Glutamatergic neuron (in vitro differentiated cells): ENCODE measurements at places on chromosomes 13 and 19. TPM values are rescaled to one million over a fixed set of nuclear protein-coding genes. Genes with fewer than 3 reads are reported as not detected.

DNA sequence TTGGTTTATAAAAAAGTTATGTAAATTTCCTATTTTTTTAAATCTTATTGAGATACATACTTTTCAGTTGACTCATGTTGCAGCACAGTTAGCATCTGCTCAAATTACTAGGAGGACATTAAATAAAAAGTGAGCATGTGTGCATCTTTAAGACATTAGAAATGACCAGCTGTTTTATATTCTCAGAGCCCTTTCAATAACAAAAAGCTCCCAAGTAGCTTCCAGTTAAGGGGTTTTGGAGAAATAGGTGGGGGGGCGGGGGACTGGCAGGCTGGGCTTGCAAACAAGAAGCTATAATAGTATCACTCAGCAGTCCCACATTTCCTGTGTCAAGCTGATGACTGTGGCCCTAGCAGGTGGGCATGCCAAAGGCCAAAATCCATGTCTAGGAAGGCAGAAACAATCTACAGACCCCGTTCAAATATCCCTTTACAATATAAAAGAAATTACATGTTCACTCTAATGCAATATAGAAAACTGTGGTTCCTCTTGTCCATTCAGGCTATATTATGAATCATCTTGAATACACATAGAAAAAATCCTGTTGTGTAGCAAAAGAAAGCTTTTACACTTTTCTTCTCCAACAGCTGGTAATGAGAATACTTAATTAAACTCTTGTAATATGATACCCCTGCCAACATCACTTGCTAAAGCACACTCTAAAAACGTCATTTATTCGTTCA lies 1713.2 kb upstream of the SLC10A2 start:
- H3K4me1 ChIP-seq, result peaks cover 14% of the 10 kb centered on the region
- peaks cover 4% of the 10 kb centered on the region for H3K36me3 ChIP-seq
- H3K4me3 ChIP-seq, result no peak overlapping the region
- H3K27ac ChIP-seq, result peak overlapping the region; percentile 66

GRCh38 chr13:95060014-95060519 lies 241.2 kb downstream of the ABCC4 start:
- H3K36me3 ChIP-seq, result no peaks in the 10 kb centered on the region
- H3K4me3 ChIP-seq, result no peak overlapping the region
- H3K27ac ChIP-seq, result no peak overlapping the region
- no peaks in the 10 kb centered on the region for H3K27me3 ChIP-seq
- no peaks in the 10 kb centered on the region for H3K4me1 ChIP-seq
- no peak for DNase-seq

Gene F7
- not detected for total RNA-seq

GRCh38 chr13:110218581-110219201 lies 88.3 kb downstream of the COL4A1 start:
- H3K27ac ChIP-seq, result no peak overlapping the region
- no peaks in the 10 kb centered on the region for H3K27me3 ChIP-seq
- no peaks in the 10 kb centered on the region for H3K4me1 ChIP-seq
- no peaks in the 10 kb centered on the region for H3K36me3 ChIP-seq

- no peak for DNase-seq
- no peaks in the 10 kb centered on the region for H3K27me3 ChIP-seq
- H3K4me3 ChIP-seq, result no peak overlapping the region
- H3K36me3 ChIP-seq, result no peaks in the 10 kb centered on the region
Observed at GRCh38 chr13:90091611-90092010, 1255.9 kb upstream of the MIR17HG start.

GRCh38 chr13:35767256-35767976 lies 290.9 kb upstream of the MAB21L1 start:
- H3K4me1 ChIP-seq, result peaks cover 57% of the 10 kb centered on the region
- peaks cover 6% of the 10 kb centered on the region for H3K27me3 ChIP-seq
- peak; percentile 31 for DNase-seq
- H3K36me3 ChIP-seq, result no peaks in the 10 kb centered on the region
- H3K27ac ChIP-seq, result peak overlapping the region; percentile 79

DNA sequence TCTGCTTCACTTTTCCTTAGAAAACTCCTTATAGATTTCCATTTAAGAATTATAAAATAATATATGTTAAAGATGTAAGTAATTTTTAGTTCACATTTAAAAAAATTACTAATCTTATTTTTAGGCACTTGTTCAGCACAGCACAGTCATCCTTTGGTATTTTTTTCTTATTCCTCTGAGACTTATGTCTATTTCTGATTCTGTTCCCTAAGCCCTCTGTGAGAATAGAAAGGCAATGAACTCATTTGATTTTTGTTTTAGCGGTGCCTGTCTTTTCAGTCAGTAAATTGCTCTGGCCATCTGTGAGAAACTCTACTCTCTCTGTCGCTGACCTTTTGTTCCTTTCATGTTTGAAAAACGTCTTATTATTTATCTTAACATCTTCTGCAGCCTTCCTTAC lies 168.1 kb downstream of the PCDH17 start:
- no peaks in the 10 kb centered on the region for H3K27me3 ChIP-seq
- no peak for DNase-seq
- peak overlapping the region; percentile 9 for H3K4me3 ChIP-seq
- peak overlapping the region; percentile 92 for H3K27ac ChIP-seq

GRCh38 chr13:60794751-60795150 lies 397.7 kb downstream of the TDRD3 start:
- H3K27ac ChIP-seq, result no peak overlapping the region
- no peaks in the 10 kb centered on the region for H3K36me3 ChIP-seq
- peaks cover 3% of the 10 kb centered on the region for H3K4me1 ChIP-seq

DNA sequence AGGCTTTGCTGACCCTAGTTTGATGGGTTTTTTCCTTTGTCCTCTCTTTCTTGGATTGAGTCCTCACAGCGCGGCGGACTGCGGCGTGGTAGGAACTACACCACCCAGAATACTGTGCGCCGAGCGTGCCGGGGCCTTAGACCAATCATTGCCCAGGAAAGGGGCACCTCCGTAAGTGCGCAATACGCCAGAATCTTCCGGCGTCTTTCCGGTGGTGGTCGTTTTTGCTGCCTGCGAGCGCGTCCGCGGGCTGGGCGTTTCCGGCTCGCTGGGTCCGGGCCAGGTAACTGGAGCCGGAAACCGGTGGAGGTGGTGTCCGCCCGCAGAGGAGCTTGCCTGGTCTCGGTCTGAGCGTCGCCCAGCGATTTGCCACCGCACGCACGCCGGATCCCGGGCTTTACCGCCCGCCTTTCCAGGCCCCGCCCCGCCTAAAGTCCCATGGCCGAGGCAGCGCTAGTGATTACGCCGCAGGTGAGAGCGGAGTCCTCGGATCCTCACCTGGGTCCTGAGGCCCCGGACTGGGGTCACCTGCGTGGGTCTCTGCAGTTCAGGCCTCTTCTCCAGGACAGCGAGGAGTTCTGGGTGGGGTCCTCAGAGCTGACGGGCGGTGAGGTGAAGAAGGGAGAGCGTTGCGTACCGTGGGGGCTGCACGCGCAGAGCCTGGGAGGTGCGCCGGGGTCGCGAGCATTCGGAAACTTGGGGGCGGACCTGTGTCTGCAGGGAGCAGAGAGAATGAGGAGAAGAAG lies at the start of gene ZNF549:
Gene ZNF549, plus strand, starts transcription at position 221 of the 746 bp plus-strand sequence. Its CDS starts 218 bp downstream, at position 439.
- H3K4me1 ChIP-seq, result peaks cover 8% of the 10 kb centered on the region
- peaks cover 2% of the 10 kb centered on the region for H3K27me3 ChIP-seq
- DNase-seq, result peak; percentile 91
- H3K4me3 ChIP-seq, result peak within 1 kb of the TSS; percentile 88
- H3K27ac ChIP-seq, result peak within 1 kb of the TSS; percentile 43
